ENCODE measurements at places on chromosomes 16 and 17.

DNA sequence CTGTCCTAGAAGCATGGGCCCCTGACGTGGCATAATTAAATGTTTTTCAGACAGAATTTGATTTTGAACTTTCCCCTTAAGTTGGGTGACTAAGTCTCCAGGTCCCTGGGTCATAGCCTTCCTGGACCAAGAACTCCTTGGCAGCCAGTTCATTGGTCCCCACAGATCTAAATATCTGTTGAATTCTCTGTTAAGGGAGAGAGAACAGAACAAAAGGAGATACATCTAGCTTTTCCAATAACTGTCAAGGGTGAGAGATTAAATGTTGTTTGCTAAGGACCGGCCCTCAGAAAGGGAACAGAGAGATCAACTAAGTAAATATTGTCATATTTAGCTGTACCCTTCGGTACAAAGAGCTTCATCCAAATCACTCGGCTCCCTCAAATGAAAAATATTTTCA, 78.2 kb upstream of the NOL11 start:
- no peak for DNase-seq

GRCh38 chr17:73911726-73912372, 267.6 kb upstream of the SDK2 start:
- no peak for DNase-seq

DNA sequence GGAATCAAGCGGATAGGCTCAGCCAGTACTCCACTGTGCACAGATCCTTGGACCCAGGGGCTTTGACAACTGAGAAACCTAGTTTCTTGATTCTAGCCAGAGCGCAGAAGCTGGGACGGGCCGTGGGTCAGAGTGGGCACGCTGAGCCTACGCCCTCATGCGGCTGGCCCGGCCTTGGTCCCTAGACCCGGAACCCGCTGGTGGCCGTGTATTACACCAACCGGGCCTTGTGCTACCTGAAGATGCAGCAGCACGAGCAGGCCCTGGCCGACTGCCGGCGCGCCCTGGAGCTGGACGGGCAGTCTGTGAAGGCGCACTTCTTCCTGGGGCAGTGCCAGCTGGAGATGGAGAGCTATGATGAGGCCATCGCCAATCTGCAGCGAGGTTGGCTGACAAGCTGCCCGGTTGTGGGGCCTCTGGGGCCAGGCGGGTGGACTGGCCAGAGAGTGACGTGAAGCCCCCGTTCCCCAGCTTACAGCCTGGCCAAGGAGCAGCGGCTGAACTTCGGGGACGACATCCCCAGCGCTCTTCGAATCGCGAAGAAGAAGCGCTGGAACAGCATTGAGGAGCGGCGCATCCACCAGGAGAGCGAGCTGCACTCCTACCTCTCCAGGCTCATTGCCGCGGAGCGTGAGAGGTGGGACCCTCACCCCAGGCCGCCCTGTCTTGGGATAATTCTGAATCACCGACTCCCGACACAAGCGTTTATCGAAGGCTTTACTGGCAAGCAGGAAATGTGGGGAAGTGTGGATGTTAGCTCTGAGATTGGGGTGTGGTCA, 946 bp downstream of the STUB1 start:
- no peak for DNase-seq

- peak; percentile 64 for DNase-seq
Measured at GRCh38 chr16:79334127-79334526, 266.4 kb downstream of the MAF start.

DNA sequence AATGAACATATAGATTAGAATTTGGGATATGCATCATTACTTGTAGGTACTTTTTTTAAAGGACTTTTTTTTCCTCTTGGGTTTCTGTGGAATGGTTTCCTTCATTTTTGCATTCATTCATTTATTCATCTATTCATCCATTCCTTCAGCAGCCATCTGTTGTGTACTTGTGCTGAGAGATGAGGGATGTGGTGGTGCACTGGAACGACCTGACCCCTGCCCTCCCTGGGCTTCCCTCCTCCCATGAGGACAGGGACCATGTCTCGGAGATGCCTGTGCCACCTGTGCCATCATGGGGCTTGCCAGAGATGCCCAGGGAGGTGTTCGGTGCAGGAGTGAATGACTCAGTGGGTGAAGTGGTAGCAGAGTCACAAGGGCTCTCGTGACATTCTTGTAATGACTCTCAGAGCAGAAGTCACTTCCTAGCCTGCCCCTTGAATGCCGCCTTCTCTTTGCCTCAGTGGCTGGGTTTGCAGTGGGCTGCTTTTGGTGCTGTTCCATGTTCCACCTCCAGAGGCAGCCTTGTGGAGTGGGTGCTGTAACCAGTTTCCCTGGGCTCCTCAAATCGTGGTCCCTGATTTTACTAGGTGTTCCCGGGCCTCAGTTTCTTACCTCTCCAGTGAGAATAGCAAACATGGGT, 43.9 kb downstream of the CLEC16A start:
- DNase-seq, result peak; percentile 73

DNA sequence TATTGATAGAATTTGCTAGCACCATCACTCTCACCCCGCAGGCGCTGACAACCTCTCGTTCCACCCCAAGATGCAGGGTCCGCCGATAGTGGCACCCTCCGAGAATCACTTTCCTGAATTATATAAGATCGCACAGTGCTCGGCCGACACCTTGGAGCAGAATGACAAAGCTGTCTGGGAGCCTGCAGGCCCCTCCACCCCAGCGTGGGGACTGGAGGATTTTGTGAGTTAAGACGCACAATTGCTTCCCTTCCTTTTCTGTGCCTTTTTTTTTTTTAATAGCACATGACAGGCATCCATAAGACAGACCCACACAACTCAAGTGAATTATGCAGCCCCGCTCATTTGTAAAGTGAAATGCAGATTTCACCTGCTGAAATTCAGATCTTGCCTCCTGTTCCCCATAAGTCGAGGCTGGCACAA, 155.3 kb downstream of the C16orf78 start:
- DNase-seq, result no peak

GRCh38 chr17:57880086-57880456, 30.2 kb upstream of the MRPS23 start:
- DNase-seq, result peak; percentile 31

GRCh38 chr17:82750241-82750908, 1.5 kb upstream of the TBCD start:
- DNase-seq, result no peak

DNA sequence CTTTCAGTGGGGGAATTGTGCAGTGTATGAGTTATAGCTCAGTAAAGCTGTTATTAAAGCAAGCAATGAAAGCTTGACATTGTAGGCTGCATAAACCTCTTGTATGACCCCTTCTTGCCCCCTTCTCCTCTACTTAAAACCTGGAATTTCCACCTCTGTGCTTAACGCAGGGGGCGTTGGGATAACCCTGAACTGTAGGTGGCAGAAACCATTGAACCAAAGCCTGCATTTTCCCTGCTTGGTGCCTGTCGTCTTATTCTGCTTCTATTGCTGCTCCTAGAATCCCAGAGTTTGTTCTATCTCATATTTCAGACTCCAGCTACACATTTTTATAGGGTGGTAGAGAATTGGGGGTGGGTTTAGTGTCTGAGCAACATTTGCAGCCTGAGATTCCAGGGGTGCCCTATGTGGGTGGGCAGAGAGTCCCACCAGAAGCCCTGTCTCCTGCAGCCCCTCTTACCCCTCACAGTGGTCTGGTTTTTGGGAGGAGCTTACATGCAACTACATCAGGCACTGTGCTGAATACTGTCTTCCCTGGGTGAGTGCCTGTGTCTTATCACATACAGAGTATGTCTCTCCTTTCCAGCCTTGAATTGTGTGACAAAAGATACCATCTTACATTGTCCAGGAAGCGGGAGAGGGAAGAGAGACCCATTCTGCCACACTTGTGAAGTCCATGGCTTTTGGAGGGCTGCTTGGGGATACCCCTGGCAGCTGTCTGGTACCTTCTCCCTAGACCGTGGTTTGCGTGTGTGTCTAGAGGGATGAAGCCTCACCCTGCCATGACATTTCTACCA, 407.7 kb upstream of the EEF2KMT start:
- no peak for DNase-seq

DNA sequence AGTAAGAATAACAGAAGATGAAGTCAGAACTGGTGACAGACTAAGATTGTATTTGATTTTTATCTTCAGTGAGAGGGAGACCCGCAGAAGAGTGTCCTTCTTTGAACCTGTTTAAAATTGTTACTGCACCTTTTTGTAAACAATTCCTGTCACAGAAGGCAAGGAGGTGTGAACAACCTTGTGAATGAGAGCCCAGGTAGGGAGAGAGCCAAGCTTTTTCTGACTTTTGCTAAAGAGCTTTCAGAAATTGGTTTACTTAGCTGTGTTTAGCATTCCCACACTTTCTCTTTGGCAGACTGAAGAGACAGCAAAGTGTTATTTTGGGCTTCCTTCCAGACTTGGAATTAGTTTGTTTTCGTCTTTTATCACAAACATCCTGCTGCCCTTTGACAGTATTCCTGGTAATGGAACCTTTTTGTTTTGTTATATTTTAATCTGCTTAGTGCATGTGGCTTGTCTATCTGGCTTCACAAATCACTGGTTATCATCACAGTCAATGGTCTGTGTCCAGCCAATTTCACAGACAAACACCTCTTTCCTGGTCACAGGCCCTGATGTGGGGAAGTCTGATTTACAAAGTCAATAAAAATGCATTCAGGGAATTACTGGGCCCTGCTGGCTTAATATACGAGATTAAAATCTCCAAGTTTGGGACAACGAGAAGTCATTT, 85.7 kb upstream of the HS3ST2 start:
- DNase-seq, result no peak

DNA sequence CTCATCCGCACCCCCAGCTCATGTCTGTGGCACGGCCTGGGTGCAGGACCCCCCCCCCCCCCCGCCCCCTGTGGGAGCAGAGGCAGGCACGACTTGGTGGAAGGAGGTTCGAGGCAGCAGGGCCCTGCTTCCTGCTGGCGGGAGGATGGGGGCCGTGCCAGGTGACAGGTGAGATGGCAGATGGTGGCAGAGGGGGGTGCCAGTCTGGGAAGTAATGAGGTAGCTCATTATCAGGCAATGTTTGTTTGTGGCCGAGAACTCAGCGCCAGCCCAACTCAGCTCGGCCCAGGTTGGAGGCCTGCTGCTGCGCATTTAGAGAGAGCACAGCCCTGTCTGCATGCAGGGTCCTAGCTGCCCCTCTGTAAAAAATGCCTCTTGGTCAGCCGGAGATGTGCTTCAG, 40.1 kb upstream of the JPH3 start:
- no peak for DNase-seq

DNA sequence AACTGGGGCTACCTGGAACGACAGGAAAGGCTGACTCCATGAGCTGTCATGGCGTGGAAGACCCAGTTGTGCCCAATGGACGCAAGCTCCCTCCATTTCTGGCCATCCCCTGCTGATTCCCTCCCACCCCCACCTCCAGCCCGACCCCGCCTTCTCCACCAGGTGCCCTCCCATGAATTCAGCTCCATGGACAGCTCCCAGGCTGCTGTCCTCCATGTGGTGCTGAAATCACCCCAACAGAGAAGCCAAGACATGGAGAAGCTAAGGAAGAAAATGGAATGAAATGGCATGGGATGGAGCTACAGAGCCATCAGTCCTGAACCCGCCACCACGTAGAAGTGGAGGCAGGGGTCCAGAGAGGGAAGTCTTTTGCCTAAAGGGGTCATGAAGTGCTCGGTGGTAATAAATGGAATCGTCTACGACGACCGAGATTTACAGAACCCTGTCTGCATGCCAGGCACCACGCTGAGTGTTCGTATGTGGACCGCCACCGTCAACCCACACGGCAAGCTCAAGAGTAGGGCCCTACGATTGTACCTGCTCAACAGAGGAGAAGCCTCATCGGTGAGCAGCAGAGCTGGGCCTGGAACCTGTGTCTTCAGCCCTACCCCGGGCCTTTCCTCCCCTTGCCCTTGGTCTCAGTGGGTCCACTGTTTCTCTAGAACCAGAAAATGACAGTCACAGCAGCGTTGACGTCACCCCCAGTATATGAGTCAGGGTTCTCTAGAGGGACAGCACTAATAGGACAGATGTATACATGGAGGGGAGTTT, 9.3 kb upstream of the ZC3H18 start:
- no peak for DNase-seq

DNA sequence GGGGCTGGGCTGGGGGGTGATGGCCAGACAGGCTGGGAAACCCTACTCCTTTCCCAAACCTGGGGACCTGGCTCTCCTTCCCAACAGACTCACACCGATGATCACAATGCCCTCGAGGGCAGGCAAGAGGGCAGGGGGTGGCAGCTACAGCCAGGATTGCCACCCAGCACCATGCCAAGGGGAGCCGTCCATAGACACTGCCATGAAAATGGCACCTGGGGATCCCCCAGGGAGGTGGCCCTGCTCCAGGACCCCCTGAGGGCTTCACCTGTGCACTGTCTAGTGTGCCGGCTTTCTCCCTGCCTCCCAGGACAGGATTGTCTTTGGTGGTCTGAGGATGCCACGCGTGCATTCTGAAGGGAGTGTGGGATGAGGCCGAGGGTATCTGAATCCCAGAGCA, 24.6 kb downstream of the RPH3AL start:
- DNase-seq, result no peak

DNA sequence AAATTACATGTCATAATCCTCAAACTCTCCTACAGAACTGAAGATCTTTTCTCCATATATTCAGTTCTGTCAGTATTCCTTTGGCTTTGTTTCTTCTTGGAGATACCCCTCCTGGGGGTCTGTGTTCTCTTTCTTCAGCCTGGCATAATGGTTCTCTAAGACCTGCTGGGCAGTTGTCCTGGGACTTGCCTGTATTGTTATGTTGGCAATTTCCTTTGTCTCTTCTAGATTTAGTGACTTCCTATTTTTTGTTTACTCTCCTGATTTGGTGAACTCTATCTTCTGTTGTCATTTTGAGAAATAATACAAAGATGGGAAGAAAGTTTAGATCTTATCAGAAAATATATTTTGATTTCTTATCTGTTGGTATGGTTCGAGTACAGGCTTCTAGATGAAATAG, 127.8 kb downstream of the GOSR1 start:
- no peak for DNase-seq

- no peak for DNase-seq
Measured at GRCh38 chr17:43679401-43679800, 17.7 kb upstream of the MEOX1 start.

GRCh38 chr17:43627653-43628052, 34.1 kb downstream of the MEOX1 start:
- no peak for DNase-seq

GRCh38 chr17:77596491-77597417, 361.7 kb upstream of the TNRC6C start:
- no peak for DNase-seq

DNA sequence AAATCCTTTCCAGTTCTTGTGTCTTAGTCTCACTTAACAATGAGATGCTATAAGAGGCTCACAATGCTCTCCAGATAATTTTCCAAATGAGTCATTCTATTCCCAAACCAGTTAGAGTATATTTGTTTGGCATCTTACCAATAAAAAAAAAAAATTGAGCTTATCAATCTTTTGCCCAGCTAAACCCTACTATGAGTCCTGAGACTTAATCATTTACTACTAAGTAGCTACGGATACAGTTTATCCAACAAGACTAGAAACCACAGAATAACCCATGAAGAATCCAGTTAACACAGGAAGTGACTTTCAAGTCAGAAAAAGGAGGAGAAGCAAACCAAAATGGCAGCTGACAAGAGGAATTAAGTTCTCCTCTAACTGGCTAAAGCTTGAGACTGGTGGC, 330.3 kb upstream of the XYLT1 start:
- DNase-seq, result no peak

GRCh38 chr17:28717578-28718332, at the start of gene RAB34:
RAB34 (minus strand) TSS chr17:28717868; CDS start chr17:28717266, 602 bp downstream.
- peak; percentile 58 for DNase-seq
